Activated T-helper 1 cell treated with anti-CD3 and anti-CD28 coated beads, Interleukin-12 subunit alpha, Interleukin-12 subunit beta, Interleukin-2, Interleukin-4 antibody, amounts not matched to agents 30 ng/mL and 10 ng/mL and 1 ng/mL, durations not matched to agents 14 hours and 24 hours and 36 hours (primary cell): ENCODE measurements at places on chromosomes 2 and 18. TPM values are rescaled to one million over a fixed set of nuclear protein-coding genes. Genes with fewer than 3 reads are reported as not detected.

The RGPD3 gene
- total RNA-seq: 0.16 and 0.22 TPM in 2 replicates

GRCh38 chr18:11570073-11570588, 39.3 kb upstream of the SLC35G4 start:
- peaks cover 23% of the 10 kb centered on the region for H3K27me3 ChIP-seq
- no peaks in the 10 kb centered on the region for H3K4me1 ChIP-seq
- no peak for DNase-seq
- H3K36me3 ChIP-seq: no peaks in the 10 kb centered on the region
- H3K4me3 ChIP-seq: no peak overlapping the region

DNA sequence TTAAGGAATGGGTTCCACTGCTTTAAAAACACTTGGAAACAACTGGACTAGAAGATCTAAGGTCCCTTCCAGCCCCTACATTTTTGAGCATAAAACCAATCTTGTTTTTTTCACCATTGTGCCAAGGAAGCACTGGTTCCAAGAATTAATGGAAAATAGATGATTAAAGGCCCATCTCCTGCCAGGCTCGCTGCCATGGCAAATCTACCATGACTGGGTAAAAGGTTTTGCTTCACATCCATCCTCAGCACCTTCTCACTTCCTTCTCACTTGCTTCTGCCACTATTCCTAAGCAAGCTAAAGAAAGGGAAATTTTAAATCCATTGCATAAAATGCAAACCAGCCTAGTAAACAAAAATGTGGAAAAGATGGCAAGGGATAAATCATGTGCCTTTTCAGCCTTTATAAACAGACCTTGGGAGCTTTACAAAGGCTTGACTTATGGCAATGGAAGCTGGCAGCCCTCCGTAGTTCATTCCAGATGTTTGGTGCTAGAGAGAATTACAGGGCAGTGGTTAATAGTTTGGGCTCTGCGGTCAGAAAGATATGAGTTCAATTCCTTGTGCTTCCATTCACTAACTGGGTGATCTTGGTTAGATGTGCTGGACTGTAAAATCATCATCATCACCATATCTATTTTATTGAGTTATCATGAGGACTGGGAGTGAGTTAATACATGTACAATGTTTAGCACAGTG, 27.0 kb upstream of the ST3GAL5 start:
- no peak overlapping the region for H3K27ac ChIP-seq
- H3K36me3 ChIP-seq: no peaks in the 10 kb centered on the region
- no peak overlapping the region for H3K4me3 ChIP-seq
- H3K4me1 ChIP-seq: no peaks in the 10 kb centered on the region
- H3K27me3 ChIP-seq: peaks cover 2% of the 10 kb centered on the region

GRCh38 chr18:23586249-23587196, at the start of gene NPC1:
TSS of gene NPC1 (minus strand) at chr18:23586506. CDS start at chr18:23586343, 163 bp downstream.
- H3K27me3 ChIP-seq: peaks cover 3% of the 10 kb centered on the region
- peak; percentile 92 for DNase-seq
- H3K27ac ChIP-seq: peak within 1 kb of the TSS; percentile 93
- H3K4me1 ChIP-seq: peaks cover 42% of the 10 kb centered on the region
- H3K4me3 ChIP-seq: peak within 1 kb of the TSS; percentile 94

- no peaks in the 10 kb centered on the region for H3K27me3 ChIP-seq
- DNase-seq: no peak
- no peak overlapping the region for H3K27ac ChIP-seq
- H3K36me3 ChIP-seq: no peaks in the 10 kb centered on the region
- no peaks in the 10 kb centered on the region for H3K4me1 ChIP-seq
- H3K4me3 ChIP-seq: no peak overlapping the region
Measured at GRCh38 chr2:106745468-106745867, 140.5 kb downstream of the ST6GAL2 start.
